ENCODE measurements at places on chromosomes 2 and 18.

DNA sequence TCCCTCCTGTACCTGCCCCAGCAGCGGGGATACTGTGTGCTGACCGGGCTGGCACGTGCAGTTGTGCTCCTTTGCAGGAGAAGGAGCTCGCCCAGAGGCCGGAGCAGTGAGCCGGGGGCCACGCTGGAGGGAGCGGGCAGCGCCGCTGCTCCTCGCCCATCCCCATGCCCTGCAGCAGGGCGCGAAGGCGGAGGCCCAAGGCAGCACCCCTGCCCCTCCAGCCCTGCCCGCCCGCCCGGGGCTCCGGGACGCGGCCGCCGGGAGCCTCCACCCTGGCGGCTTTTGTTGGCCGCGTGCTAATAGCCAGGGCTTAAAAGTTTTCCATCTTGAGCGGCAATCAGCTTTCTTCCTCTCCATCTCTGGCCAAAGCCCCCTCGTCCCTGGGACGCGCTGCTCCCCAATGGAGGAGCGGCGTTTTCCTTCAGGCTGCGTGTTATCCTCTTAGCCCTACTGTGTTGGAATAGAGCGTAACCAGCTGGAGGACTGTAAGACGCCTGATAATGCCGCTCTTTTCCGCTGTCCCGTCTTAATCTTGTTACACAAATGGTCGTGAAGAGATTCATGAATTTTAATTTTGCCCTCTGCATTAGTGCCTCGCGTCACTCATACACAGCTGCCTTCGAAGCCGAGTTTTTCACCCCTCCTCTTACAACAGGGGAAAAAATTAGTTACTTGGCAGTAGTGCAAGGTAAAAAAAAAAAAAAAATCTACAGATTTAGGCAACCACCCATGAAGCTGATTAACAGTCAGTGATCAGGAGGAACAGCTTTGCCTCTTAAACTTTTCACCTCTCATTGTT lies 172.9 kb upstream of the SIX3 start:
- no peak for DNase-seq

DNA sequence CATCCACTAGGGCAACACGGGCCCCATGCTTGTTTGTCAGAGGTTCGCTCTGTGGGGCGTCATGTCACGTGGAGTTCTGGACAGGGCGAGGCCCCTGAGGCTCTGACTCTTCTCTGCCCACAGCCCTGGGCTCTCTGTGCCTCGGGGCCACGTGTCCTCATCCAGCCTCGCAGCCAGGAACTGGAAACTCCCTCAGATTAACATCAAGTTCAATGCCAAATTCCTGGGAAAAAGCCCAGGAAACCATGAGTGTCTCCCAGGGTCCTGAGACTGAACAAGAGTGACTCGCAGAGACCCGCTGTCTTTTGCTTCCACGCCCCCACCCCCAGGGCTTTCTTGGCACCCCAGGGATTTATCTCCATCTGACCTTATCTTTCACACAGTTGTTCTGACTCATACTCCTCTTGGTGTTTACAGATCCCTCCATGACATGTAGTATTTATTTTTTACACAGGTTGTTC lies 174.0 kb upstream of the PIEZO2 start:
- DNase-seq = no peak

- no peak for DNase-seq
These were observed 186.6 kb downstream of the NEDD4L start for GRCh38 chr18:58230438-58231179.

DNA sequence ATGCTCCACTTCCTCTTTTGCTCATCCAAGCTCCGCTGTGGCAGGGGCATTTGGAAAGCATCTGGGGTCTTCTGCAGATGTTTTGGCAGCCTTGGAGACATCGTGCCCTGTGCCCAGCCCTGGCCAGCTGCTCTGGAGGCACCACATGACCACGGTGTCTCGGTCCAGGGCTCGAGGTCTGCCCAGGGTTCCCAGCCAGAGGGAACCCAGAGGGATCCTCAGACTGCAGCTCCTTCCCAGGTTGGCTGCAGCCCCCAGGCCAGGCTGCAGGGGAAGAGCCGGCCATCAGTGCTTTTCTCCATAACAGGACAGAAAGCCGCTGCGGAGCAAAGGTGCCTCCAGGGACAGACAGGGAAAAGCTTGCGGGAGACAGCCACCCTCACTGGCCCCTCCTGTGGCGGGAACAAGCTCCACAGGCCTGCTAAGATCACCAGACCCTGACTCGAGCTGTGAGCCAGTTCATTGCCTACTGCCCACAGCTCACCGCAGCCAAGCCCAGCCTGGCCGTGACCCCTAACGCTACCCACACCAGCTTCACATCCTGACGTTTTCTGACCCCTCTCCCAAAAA lies 74.7 kb downstream of the SMAD7 start:
- no peak for DNase-seq

- DNase-seq = no peak
These were observed 306.4 kb downstream of the LPIN1 start for GRCh38 chr2:12052796-12053195.

GRCh38 chr2:84194949-84195644 lies 264.0 kb downstream of the SUCLG1 start:
- DNase-seq = no peak

- DNase-seq = no peak
These were observed 21.2 kb downstream of the WDR7 start for GRCh38 chr18:56672391-56672790.

GRCh38 chr18:79798999-79799370 lies 1.2 kb downstream of the KCNG2 start:
- no peak for DNase-seq

- DNase-seq = no peak
These were observed 120.9 kb upstream of the DLX2 start for GRCh38 chr2:172223601-172224054.

GRCh38 chr2:168114040-168114439 lies 133.4 kb downstream of the STK39 start:
- no peak for DNase-seq

- no peak for DNase-seq
These were observed 24.8 kb downstream of the NCOA1 start for GRCh38 chr2:24515831-24516230.

DNA sequence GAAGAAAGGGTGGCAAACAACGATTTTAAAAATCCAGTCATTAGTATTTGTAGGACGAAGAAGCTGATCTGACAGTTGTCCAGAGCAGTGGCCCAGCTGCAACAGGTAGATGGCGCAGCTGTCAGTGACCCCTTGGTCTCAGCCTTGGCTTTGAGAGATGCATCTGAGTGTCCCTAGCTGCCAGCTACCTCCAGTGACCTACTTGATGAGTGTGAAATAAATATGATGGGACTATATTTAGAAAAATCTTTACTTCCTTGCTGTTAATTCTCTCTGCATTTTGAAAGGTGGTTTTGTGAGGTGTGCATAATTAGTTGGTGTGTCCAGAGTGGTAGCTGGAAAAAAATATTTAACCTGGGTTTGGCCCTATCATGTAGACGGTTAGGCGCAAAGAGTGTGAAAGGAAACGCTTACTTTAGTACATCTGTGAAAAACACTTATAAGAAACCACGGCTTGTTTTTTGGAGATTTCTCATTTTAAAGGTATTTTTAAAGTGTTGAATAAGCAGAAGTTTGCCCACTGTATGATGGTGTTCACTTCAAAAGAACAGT lies 963 bp downstream of the INPP1 start:
- peak; percentile 61 for DNase-seq

- DNase-seq = no peak
These were observed 130.2 kb downstream of the SMAD2 start for GRCh38 chr18:47800248-47800647.

GRCh38 chr2:98857001-98857400 lies 79.0 kb downstream of the CRACDL start:
- no peak for DNase-seq

DNA sequence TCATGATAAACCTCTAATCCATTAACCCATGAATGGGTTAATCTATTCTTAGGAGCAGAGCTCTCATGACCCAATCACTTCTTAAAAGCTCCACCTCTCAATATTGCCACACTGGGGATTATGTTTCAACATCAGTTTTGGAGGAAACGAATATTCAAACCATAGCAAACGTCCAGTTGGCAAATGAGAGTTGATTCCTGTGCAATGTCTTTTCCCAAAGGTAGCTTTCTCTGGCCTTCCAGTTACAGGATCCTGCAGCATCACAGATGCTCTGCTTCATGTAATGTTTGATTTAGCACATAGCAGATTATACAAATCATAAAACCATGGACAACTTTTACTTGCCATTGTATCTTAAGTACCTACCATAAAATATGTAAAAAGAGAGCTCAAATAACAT lies 481.0 kb downstream of the TNS1 start:
- no peak for DNase-seq

- no peak for DNase-seq
These were observed 199.6 kb downstream of the BCL11A start for GRCh38 chr2:60353863-60354262.

GRCh38 chr18:48412339-48412929 lies 3.3 kb upstream of the ZBTB7C start:
- peak; percentile 41 for DNase-seq

DNA sequence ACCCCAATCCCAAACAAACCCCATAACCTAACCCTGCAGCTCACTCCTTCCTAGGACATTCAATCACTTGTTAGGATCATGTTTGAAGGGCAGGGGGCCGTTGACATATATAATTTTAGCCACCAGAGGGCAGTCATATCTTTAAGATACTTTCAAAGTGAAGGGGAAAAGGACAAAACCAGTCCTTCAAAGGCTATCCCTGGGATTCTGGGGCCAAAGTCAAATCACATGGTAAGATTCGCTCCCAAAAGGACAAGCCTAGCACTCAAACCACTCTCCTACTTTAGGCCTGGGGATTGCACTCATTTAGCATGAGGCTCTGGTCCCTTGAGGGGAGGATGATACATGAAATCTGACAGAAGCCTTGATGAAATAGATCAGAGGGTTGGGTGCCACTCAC lies 44.6 kb downstream of the HAUS1 start:
- no peak for DNase-seq

DNA sequence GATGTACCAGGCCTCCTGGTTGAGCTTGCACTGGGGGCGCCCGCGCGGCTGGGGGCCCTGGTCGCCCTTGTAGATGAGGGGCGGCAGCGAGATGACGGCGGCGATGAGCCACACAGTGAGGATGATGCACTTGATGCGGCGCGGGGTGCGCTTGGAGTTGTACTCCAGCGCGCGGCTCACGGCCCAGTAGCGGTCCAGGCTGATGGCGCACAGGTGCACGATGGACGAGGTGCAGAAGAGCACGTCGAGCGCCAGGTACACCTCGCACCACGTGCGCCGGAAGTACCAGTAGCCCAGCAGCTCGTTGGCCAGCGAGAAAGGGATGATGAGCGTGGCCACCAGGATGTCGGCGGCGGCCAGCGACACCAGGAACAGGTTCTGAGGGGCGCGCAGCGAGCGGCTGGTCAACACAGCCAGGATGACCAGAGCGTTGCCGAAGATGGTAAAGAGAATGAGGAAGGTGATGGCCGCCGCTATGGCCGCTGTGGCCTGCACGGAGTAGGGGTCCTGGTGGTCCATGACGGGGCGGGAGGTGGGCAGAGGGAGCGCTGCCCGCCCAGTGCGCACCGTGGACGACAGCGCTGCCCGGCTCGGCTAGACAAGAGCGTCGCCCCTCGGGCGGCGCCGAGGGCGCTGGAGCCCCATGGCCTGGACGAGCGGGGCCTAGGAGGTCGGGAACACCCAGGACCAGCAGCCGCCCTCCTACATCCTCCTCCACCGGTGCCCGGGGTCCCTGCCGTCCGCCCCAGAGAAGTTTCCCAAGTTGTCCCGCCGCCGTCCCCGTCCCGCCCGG lies 544 bp downstream of the ADRA2B start:
- DNase-seq = no peak

GRCh38 chr2:200305797-200306195 lies 697 bp upstream of the SPATS2L start:
- DNase-seq = no peak

- DNase-seq = no peak
These were observed 375.8 kb upstream of the FANCL start for GRCh38 chr2:58616961-58617360.

DNA sequence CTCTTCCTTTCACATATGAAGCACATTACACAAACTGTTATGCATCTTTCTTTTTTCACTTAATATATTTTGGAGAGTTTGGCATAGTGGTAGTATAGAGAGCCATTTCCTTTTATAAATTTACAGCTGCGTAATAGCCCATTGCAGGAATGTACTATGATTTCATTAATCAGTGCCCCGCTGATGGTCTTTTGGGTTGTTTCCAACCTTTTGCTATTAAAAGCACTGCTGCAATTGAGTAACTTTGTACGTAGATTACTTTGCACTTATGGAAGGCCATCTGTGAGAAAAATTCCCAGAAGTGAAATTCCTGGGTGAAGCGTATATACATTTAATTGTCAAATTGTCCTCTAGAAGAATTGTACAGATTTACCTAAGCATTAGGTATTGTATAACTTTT lies 565.3 kb upstream of the ZNF804A start:
- DNase-seq = no peak

GRCh38 chr18:32455361-32455760 lies 15.3 kb downstream of the GAREM1 start:
- DNase-seq = no peak

GRCh38 chr2:175431101-175431946 lies 249.8 kb upstream of the ATP5MC3 start:
- peak; percentile 71 for DNase-seq

DNA sequence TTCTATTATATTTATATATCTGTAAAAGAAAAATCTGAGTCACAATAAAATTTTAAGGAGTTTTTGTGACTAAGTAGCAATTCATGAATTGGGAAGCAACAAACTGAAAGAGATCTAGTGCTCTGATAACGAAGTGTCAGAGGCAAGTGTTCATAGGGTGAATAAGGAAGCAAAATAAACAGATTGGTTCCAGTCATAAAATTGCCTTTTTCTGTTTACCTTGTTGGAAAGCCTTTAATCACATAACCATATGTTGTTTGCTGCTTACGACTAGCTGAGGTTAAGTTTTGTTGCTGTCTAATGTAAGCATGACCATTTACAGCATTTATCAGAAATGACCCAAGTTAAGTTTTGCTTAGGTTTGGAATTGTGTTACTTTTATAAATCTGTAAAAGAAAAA lies 358.9 kb downstream of the ARL6IP6 start:
- no peak for DNase-seq

- no peak for DNase-seq
These were observed 99.9 kb upstream of the ATL2 start for GRCh38 chr2:38477006-38477405.

DNA sequence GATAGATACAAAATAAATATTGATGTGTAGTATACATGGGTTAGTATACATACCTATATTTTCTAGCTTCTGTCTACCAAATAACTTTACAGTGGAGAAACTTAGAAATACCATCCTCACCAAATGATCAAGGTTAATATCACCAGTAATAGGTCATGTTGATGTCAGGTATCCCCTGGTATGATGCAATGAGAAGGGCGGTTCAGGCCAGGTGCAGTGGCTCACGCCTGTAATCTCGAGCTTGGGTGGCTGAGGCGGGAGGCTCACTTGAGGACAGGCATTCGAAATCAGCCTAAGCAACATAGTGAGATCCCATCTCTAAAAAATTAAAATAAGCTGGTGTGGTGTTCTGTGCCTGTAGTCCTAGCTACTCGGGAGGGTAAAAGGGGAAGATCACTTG lies 38.6 kb downstream of the CIB4 start:
- DNase-seq = no peak
